Mucosa of descending colon (tissue), 3 donors: ENCODE measurements at places on chromosomes 5 and 9.

DNA sequence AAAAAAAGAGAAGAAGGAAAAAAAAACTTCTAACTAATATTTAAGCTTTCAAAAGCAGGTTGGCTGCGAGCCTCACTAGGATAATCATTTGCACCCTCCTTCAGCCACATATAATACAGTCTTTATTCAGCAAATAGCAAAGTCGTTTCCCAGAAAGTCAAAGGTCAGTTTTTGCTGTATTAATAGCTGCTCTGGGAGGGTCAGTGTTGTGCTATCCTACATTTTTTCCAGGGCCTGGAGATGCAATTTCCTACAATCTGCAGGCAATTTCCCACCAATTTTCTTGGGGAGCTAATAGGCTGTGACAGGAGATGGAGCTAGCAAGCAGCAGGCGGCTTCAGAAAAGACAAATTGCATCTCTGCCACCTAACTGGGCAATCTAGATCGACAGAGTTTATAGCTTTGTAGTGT is 136.8 kb downstream of the TLE1 start:
- DNase-seq: no peak

DNA sequence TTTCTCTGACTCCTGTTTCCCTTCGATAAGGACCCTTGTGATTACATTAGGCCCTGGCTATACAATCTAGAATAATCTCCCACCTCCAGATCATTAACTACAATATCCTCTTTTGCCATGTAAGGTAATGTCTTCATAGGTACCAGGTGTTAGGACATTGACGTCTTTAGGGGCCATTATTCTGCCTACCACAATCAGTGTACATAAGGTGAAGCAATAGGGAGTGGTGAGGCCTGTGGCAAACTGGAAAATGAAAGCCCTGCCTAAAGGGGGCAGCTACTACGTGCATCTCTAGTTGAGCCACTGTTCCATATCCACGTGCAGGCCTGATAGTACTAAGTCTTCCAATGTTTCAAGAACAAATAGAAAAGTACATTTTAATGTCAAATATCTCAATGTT is 4.8 kb upstream of the ALDH1B1 start:
- DNase-seq: no peak

- no peak for DNase-seq
Measured at GRCh38 chr5:175842951-175843793, 28.2 kb upstream of the CPLX2 start.

DNA sequence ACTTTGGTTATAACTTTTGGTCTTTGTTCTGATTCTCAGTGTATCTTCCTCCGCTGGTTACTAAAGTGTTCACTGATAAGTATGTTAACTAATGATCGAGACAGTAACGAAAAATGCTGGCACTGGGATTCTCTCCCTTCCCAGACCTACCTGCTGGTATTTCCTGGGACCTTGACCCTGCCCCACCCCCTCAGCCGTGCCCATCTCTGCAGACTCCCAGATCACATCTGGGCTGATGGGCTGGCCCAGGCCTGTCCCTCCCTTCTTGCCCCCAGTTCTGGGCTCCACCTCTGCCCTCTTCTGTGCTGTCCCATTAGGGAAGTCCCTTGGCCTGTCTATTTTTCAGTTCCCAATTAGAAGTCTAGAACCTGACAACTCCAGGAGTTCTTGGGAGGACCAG is 46.9 kb downstream of the NEURL1B start:
- peak; percentile 76 for DNase-seq

GRCh38 chr9:109923471-109923760 is 143.4 kb downstream of the PALM2AKAP2 start:
- DNase-seq: no peak

DNA sequence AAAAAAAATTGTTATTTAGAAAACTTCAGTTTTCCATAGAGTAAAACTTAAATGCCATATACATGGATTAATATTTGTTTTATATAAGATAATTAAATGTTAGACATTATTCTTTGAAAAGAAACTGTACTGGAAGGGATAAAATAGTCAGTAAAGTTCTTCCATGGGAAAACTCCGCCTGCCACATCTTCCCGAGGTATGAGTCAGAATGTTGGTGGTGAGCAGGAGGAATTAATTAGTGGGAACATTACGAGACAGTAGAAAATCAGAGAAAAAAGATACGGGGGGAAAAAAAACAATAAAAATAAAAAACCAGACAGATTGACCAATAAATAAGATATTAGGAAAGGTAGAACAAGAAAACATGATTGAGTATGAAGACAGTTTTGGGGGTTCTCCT is 930.3 kb upstream of the C9orf72 start:
- DNase-seq: no peak
